ENCODE measurements at places on chromosomes 4 and X.

GRCh38 chr4:41069838-41070237, 144.5 kb downstream of the APBB2 start:
- DNase-seq, result no peak

DNA sequence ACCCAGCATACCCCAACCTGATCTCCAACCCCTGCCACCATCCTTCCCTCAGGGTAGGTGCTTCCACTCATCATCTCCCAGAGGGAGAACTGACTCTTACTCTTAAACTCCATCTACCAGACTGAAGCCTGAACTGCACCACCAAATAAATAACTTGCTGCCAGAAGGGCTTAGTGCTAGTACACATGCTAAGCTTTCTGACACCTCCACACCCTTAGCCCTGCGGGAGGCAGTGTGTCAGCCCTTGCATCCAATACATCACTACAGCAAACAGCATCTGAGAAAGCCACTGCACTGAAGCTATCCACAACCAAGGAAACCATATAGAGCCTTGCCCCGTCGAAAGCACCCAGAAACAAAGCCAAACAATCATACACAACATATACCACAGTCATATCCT, 68.6 kb upstream of the MCF2 start:
- no peak for DNase-seq

DNA sequence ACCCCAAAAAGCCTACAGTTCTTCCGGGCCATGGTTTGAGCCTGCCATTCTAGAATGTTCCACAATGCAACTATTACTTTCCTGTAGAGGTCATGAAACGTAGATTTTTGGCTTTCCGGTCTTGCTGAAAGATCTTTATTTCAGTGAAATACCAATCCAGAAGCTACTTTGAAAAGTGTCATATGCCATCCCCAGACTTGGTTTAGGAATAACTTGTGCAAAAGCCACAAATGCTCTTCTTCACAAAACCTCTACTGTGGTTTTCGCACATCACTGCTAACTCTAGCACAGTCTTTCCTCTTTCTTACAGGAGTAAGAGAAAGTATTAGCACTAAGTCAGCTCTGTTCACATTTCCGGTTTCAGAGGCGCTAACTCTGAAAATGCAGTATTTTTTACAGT, 12.7 kb upstream of the CD40LG start:
- no peak for DNase-seq

- no peak for DNase-seq
Observed at GRCh38 chrX:43703211-43703791, 47.2 kb downstream of the MAOA start.

DNA sequence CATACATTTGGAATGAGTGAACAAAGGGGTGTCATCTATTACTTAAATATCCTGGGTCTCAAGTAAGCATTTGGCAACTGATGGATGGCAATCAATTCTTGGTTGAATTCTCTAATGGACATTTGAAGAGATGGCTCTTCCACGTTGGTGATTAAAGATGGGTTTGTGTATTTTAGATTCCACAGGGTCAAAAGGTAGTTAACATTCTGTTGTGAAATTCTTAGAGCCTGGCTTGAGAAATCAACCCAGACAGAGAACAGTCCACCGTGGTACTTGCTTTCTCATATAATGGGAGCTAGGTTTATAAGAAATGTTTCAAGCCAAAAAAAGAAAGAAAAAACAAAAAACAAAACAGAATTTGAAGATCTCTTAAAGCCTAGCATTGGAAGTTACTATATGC, 355.9 kb upstream of the PITX2 start:
- no peak for DNase-seq

All from activated T-cell treated with anti-CD3 and anti-CD28 coated beads, Interleukin-2, amount 50 U/mL, for 72 hours (primary cell).